Tibial nerve (tissue), 4 donors: ENCODE measurements at places on chromosomes 1 and 21. TPM values are rescaled to one million over a fixed set of nuclear protein-coding genes. Genes with fewer than 3 reads are reported as not detected.
A peak's percentile ranks its signal among the peaks of the same experiment; 100 is the strongest.

DNA sequence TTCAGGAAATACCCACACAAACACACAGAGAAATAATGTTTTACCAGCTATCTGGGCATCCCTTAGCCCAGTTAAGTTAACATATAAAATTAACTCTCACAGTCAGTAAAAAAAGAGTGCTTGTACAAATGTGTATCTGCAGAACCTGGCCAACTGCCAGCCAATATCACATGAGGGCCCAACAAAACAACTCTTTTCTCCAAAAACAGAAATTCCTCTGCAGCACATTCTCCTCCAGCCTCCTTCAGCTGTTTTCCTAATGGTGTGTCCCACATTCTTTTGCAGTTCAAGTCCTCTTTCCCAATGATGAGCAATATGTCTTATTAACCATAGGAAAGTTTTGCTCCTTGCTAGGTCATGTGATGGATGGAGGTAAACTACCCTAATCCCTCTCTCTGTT is 75.5 kb downstream of the LRRC7 start:
- DNase-seq: no peak

GRCh38 chr1:167935216-167936067 is 1.0 kb upstream of the DCAF6 start:
- DNase-seq: peak; percentile 21

DNA sequence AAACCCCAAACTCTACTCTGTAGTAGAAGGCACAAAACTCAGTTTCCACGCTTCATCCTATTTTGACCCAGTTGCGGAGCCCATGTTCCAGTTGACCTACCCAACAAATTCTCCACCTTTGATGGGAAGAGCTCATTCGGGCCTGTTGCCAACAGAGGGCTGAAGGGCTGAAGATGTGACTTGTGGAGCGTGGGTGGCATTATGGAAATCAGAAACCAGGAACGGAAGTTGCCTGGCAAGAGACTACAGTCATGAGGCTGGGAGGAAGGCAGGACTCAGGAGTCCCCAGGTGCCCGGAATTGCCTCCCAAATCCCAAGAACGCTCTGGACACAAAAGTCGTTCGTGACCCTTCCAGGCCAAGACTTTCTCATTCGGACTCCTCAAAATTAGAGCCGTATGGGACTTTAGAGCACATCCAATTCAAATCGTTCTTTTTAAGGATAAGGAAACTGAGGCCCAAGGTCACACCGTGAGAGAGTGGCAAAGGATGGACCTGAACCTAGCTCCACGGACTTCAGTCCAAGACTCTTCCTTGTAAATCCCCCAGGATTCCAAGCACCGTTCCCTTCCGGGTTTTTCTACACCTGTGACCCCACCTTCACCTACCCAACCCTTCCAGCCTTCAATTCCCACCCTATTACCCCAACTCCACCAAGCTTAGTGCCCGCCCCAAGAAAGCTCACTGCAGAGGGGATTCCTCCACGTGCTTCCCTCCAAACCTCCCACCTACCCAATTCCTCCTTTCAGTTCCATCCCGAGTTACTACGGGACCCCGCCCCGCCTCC is 739 bp downstream of the SMG5 start:
- DNase-seq: no peak

Gene CCDC30
- 2.7 TPM for total RNA-seq
